GM20000 (cell line): ENCODE measurements at places on chromosomes 16 and 17.

GRCh38 chr16:57493767-57494166 lies 7.5 kb upstream of the DOK4 start:
- DNase-seq = no peak

- no peak for DNase-seq
Observed at GRCh38 chr16:17205279-17206211, 265.2 kb downstream of the XYLT1 start.

- DNase-seq = no peak
Observed at GRCh38 chr16:88922826-88923410, 54.1 kb downstream of the CBFA2T3 start.

GRCh38 chr17:47235923-47236322 lies 17.7 kb upstream of the ITGB3 start:
- DNase-seq = no peak

DNA sequence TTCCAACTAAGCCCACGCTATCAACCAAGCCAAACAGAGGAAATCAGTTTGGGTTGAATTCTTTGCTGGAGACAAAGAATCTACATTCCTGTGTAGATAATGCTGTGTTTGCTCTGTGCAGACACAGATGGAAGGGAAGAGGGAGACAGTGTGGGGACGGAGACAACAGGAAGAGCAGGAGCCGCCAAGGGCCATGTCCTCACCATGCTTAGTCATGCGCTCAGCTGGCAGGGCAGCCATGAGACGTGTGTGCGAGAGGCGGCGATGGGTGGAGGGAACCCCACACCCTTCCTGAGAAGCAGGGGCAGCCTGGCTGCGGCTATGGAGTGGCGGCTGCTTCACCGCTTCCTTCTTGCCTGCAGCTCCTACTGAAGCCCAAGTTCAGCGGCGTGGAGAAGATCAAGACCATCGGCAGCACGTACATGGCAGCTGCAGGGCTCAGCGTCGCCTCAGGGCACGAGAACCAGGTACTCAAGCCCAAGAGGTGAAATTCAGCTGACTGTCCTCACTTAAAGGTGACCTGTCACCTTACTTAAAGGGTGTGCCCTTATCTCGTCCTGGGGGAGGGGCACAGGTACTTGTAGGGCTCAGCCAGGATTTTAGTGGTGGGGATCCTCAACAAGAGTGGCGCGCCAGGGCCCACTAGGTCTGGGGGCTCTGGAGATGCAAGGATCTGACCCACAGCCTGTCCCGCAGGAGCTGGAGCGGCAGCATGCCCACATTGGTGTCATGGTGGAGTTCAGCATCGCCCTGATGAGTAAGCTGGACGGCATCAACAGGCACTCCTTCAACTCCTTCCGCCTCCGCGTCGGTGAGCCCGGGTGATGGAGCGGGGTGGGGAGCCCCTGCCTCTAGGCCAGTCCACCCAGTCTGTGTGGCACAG lies 47.5 kb downstream of the ADCY7 start:
- no peak for DNase-seq

DNA sequence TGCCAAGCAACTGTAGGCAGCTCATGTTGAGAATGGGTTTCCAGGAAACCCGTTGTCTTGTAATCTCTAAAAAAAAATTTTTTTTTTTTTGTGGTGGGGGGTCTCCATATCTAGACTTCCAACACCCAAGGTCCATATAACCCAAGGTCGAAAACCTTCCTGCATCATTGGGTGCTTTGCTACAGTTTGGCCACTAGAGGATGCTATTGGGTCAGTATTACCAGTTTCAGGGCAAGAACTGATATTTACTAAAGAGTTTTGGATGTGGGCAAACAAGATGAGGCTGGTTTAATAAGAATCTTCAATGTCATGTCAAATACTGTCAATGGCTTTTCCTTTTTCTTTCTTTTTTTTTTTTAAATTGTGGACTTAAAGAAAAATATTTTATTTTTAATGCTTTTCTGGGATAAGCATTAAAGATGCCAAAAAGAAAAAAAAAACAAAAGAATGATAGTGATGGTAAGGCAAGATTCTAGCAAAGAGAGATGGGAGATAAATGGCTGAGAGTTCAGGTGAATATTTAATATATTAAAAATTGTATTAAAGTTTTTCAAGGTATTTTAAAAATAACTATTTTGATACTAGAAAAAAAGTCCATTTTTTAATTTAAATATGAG lies 62.2 kb downstream of the DHRS7C start:
- peak; percentile 72 for DNase-seq

DNA sequence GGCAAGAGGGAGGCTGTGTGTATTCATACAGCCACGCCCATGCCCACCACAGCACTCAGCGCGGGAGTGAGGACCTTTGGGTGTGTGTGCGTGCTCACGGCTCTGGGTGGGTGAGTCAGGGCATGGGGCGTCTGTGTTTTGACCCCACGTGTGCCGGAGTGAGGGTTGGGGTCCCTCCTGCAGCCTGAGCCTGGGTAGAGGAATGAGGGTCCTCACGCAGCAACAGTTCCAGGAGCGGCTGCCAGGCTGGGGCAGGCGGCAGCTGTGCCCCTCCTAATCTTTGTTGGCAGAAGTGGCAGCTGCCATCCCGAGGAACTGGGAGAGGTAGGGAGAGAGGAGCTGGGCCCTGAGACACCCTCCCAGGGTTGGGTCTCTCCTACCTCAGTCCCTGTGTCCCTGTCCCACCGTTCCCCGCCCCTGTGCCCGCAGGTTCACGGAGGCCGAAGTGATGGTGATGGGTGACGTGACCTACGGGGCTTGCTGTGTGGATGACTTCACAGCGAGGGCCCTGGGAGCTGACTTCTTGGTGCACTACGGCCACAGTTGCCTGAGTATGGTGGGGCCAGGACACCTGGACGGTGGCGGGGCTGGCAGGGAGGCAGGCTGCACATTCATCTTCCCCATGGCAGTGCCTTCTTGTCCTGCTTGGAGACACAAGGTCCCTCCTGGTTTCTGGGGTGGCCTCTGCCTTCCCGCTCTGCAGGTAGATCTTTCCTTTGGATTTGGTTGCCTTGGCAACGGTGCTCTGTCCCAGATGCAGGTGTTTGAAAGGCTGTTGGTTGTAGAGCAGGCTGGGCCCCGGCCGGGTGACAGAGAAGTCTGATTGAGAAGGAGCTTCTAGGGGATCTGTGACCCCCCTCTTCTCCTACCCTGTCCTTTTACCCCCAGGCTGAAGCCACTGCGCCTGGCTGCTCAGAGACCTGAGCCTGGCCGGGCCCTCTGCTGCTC lies 5.9 kb downstream of the DPH1 start:
- no peak for DNase-seq

DNA sequence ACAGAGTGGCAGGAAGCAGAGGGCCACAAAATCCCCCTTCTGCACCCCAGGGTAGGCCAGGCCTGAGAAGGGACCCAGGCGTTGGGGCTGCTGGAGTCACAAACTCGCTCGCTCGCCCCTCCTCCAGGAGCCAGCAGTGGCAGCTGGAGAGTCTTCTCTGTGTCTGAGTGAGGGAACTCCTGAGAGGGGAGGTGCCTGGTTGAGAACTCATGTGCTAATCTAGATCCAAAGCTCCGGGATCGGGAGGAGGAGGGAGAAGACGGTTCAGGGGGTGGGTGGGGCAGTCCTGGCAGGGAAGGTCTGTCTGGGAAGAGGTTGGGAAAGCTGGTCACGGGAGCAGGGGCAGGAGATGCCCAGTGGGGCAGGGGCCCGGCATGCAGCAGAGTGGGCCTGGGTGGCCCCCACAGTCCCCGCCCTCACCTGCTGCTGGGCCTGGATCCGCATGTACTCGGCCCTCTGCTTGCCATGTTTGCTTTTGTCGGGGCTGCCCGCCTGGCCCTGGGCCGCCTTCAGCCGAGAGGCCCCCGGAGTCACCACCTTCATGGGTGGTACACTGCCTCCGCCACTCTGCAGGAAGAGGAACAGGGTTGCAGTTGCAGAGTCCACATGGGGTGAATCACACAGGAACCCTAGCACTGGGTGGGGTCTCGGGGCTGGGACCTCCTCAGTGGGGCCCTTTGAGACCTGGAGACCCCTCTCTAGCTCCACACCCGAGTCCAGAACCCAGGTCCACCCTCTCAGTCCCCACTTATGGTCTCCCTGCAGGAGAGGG lies 62.2 kb downstream of the SRCIN1 start:
- DNase-seq = no peak

DNA sequence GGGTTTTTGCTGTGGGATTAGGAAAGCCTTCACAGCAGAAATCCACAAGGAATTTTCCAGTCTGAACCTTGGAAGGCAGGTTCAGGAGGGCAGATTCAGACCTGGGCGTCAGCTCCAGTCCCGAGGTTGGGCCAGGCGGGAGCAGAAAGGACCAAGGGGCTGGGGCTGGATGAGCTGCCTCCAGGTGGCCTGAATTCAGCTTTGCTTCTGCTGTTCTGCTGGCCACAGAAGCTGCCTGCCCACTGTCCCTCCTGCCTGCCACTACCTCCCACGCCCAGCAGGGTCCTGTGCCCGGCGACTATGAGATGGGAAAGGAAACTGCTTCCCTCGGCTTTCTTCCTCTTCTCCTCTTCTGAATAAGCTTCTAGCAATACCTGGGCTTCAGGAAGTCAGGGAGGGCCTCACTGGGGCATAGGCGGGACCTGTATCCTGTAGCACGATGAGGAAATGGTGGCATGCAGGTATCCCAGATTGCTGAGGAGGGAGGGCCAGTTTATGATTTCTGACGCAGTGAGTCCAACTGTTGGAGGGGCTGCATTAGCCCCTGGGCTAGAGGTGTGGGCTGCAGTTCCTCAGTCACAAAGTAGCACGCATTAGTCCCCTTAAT lies 18.4 kb downstream of the TBX4 start:
- no peak for DNase-seq

GRCh38 chr16:81429045-81429521 lies 15.5 kb upstream of the CMIP start:
- no peak for DNase-seq

DNA sequence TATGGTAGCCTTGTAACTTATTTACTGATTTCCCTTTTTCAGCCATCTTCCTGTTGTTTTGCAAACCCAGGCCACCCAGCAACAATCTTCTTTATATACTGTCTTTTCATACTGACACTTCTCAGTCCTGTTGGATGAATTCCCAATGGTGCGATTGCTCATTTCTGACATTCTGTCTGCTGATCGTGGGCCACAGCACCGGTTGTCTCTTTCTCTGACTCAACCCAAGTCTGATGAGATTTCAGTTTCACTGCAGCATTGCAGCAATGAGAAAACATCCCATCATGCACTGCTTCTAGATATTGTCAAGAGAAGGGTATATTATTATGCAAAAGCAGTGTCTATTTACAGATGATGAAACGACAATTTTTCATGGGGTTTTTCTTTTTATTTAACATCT lies 349.2 kb upstream of the HSBP1 start:
- DNase-seq = peak; percentile 50

DNA sequence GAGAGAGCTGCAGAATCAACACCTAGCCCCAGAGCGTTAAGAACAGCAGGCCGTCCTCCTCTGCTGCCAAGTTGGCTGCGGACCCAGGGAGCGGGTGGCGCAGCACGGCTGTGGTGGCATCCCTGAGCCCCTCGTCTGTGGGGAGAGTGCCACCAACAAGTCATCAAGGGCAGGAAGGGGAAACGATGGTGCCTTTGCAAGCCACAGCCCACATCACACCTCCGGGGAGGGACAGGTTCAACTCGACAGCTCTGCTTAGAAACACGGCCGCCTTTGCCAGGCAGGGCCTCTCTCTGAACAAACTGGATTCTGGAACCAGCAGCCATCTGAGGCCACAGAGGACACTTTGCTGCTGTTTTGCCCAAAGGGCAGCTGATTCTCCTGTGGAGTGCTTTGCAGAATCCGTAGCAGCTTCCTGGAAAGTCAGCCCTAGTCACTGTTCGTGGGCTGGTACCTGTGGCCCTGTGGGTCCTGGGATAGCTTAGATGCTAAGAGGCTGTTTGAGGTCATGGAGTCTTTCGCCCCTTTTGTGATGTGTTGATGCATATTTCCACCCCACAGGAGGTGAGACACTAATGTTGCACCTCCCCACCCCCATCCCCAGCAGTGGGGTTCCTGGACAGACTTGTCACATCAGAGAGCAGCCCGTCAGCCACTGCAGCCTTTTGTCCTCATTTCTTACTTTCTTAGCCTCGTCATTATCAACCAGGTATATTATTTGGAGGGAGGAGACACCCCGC lies 270.6 kb downstream of the CPPED1 start:
- no peak for DNase-seq

DNA sequence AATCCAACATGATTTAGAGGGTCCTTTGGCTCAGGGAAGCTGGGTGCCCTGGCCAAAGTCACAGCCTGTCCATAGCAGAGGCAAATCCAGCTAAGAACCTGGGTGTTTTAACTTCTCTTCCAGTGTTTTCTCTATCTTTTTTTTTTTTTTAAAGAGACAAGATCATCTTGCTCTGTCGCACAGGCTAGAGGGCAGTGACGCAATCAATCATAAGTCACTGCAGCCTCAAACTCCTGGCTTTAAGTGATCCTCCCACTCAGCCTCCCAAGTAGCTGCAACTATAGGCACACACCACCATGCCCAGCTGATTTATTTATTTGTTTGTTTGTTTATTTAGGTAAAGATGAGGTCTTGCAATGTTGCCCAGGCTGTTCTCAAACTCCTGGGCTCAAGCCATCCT lies 14.8 kb upstream of the GRIN2A start:
- no peak for DNase-seq

GRCh38 chr16:2507052-2507659 lies 6.6 kb upstream of the ATP6V0C start:
- peak; percentile 75 for DNase-seq

GRCh38 chr17:63672856-63673255 lies 27.1 kb downstream of the LIMD2 start:
- no peak for DNase-seq
